ENCODE measurements at places on chromosomes 13 and 19.

DNA sequence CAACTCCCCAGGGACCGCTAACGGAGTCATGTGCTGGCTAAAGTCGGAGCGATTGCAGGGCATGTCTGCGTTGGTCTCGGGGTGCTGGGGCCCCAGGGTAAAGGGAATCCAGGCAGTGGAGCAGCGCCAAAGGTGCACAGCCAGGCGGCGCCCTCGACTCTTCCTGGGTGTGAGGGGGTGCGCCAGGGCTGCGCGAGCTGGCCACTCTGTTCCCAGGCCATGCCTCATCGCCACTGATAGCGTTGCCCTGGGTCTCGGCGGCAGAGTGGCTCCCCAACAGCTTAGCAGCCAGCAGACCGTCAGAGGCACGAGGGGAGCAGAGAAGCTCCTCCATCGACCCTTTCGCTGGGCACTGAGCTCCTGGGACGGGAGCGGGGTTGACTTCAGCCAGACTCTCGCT lies 152.7 kb downstream of the B3GLCT start:
- DNase-seq, result no peak

GRCh38 chr13:44112700-44113329 lies 233.1 kb downstream of the LACC1 start:
- DNase-seq, result no peak

DNA sequence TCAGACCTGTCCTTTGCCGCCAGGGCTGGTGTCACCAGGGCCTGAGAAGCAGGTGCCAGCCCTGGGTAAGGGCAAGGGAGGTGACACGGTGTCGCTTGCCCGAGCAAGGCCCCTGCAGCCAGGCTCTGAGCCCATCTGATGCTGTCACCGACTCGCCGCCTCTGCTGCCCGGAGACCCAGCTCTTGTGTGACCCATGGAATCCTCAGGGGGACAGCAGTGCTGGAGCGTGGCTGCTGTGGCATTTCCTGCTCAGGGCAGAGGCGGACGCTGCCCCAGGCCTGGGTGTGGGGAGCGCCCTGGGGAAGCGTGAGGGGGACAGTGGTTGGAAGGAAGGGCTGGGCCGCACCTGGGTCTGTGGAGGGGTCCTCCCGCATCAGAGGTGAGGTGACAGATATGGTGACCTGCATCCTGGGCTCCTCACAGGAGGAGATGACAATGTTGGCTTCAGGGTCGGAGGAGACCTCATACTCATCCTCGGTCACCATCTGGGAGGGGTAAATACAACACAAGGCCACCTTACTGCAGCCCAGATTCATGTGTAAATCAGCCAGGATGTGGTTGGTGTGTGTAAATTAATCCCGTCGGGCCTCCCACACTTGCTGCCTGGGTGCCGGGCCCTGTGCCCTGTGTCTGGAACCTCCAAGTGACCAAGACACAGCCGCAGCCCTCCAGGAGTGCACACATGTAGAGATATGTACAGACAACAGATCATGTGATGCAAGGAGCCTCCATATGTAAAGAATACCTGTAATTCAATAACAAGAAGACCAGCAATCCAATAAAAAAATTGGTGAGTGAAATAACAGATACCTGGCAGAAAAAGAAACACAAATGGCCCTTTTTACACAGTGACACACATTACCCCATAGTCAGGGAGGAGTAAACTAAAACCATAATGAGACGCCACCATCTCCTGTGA lies 27.6 kb upstream of the MATK start:
- DNase-seq, result no peak

GRCh38 chr19:47696635-47697034 lies 16.6 kb upstream of the EHD2 start:
- no peak for DNase-seq

DNA sequence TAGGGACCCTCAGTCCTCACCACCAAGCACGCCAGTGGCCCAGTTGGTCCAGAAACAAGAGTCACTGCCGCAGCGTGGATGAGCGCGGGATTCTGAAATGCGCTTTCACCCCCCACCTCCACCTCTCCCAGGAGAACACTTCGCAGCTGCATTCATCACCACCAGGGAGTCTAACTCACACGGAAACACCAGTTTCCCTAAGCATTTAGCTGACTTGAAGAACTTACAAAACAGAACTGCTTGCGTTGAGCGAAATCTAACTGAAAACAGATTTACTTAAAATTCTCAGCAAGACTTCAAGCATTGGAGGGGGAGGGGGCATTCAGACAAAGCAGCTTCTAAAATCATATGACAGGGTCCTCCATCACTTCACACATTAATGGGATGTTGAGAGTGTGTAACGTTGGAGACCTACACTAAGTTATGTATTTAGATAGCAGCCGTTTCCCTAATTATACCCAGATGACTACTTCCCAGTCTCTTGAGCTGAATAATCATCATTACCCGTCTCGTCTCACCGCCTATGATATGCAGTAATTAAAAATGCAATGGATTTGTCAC lies 258.2 kb upstream of the IRS2 start:
- DNase-seq, result no peak

DNA sequence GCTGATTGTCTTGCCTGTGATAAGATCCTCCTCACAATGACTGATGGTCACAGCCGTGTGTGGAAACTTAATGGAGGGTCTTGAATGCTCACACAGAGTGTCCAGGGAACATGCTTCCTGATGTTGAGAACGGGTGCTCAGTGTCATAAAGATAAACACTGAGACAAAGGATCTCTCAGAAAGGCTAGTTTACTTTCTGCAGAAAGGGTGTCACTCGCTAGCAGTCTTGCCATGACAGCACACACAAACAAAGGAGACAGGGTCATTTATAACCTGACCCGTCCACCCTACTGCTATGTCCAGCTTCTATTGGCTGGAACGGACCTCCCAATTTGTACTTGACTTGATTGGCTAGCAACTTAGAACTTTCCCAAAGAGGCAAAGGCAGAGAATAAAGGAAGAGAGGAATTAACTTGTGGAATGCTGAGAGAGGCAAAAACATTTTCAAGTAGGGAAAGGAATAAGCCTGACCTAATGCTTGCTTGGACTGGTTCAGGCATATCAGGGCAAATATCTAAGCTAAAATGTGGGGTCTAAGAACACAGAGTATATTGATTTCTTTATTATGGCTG lies 39.0 kb upstream of the PSG9 start:
- no peak for DNase-seq

DNA sequence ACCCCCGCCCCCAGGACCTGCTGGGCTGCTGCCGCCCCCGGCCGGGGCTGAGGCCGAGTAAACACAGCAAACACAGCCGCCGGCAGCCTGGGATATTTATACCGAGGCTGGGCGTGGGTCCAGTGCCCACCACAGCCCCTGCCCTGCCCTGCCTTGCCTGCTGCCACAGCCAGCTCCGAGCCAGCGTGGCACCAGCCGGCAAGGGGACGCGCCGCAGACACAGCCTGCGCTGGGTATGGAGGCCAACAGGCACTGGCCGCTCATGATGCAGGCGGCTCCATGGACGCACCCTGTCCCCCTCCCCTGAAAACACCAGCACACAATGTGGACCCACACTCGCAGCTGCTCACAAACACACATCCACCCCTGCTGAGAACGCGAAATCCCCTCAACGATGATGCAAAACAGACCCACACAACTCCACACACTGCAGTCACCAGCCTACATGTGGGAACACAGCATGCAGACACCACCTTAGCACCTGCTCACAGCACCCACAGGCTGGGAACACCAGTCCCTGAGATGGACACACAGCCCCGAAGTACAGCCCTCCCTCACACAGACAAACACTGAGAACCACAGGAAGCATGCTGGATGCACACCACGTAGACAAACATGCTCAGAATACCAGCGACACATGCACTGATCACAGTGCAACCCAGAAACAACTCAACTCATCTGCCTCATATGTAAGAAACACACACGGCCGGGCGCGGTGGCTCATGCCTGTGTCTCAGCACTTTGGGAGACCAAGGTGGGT lies 16.2 kb downstream of the CCDC97 start:
- DNase-seq, result no peak

DNA sequence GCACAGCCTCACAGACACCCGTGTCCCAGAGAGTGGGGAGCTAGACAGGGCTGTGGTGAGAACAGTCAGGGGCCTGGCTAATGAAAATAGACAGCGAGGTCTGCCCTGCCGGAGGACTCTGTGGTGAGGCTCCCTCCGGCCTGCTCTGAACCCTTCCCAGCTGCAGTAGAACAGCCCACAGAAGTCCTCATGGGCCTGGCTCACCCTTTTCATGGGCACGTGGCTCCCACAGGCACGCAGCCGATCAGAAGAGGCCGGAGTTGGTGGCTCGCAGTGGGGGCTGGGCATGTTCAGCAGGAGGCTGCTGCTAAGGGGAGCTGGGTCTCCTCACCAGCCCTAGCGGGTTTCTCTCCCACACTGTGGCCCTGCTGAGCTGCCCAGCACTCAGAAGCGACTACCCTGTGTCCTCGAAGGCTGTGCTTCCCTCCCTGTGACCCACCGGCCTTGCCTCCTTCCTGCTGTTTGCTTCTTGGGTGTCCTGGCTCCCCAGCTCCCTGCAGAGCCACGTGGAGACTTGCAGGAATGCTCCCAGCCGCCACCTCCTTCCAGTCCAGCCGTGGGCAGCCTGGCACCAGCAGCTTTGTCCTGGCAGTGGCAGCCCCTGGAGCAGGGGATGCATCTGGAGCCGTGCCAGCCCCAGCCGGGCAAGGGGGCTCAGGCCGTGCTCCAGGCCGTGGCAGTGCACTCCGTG lies 138.7 kb downstream of the KDM4B start:
- no peak for DNase-seq

- no peak for DNase-seq
These were observed 75.2 kb downstream of the RXFP2 start for GRCh38 chr13:31814536-31814935.

- DNase-seq, result no peak
These were observed 21.3 kb downstream of the RNF6 start for GRCh38 chr13:26200811-26201210.

DNA sequence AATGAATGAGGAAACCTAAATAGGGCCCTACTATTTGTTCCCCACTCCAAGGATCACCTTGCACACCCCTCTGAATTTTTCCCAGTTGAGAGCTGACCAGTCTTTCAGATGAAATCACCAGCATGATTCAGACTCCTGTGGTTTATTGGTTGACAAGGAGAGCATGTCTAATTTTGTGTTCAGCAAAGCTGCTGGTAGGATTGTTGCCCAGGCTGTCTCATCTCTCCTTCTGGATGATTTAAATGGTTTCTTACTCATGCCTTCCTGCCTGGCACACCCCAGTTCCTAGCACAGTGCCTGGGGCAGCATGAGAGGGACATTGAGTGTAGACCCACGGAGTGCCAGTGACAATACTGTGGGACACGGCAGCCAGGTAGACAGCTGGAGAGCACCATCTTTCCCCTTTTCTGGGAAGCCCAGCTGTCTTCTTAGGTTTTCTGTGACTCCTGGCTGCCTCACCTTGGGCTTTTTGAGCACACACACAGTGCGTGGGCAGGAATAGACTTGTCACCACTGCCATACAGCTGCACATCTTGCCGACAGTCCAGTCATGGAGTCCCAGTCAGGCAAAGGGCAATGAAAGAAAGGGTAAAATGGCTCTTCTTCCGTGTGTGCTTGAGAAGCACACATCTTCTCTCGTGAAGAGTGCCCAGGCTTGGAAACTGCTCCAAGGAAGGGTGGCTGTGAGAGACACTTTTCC lies 12.3 kb downstream of the FGF9 start:
- no peak for DNase-seq

GRCh38 chr13:46575818-46576221 lies 22.9 kb downstream of the LRCH1 start:
- no peak for DNase-seq

DNA sequence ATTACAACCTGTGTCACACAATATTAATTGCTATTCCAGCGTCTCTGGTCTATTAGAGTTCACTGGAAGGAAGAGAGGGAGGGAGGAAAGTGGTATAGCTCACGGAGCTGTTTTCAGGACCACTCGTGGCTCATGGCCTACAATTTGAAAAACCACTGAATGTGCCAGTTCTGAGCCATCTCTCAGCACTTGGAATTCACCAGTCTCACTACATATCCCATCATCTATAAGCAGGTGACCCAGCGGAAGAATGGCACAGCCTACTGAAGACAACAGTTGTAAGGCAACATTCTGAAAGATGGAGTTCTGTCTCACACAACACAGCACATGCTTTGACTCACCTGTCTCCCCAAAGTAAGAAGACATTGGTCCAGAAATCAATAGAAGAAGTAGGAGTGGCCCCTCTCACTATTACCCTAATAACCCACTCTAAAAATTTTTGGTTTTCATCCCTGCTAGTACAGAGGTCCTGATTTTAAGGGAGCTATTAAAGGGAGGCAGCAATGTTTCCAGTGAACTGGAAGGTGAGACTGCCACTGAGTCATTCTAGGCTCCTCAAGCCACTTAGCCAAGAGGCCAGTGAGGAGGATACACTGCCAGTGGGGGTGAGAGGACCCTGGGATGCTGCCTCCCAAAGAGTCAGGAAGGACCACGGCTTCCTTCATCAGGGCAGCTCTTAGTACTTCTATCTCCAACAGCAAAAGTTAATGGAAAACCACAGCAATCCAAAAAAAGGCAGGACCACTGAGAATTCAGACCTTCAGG lies 50.0 kb upstream of the DOCK9 start:
- DNase-seq, result no peak

DNA sequence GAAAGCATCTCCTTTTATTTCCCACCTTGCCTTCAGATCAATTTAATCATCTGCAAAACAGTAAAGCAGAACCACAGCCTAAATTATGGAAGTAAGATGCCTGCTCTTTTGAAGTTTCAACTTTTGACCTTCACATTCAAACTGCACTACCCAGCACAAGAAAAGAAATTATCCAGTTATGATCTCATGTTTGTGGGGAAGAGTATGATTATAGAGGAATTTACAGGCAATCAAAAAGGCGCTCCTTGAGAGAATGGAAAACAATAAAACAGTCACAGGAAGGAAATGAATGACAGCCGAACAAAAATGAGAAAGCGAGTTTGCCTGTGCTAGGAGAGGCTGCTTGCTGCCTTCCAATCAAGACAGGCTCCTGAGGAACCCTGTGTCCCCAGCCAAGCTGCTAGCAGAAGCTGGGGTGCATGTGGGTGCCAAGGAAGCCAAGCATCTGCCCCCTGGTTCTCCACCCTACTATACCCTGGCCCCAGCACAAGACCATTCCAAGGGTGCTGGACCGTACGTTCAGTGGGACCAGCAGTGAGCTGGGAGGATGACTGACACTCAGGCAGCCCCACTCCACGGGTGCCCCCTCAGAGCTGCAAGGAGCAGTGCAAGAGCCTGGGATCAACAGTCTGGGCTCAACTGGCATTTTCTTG lies 47.8 kb downstream of the PEPD start:
- no peak for DNase-seq

DNA sequence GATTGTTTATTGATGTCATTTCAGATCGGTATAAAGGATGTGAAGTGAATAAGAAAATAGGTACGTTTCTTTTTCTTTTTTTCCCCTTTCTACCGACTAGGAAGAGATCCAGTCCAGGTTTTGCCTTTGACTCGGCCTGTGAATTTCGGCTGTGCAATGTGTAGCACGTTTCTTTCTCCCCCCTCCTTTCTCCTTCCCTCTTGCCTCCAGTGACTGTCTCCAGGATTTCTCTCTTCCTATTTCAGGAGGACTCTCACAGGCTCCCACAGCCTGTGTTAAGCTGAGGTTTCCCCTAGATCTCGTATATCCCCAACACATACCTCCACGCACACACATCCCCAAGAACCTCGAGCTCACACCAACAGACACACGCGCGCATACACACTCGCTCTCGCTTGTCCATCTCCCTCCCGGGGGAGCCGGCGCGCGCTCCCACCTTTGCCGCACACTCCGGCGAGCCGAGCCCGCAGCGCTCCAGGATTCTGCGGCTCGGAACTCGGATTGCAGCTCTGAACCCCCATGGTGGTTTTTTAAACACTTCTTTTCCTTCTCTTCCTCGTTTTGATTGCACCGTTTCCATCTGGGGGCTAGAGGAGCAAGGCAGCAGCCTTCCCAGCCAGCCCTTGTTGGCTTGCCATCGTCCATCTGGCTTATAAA lies at the start of gene GPC6:
GPC6 (plus strand) TSS at position 185 of the 657 bp plus-strand sequence.
- DNase-seq, result no peak

GRCh38 chr19:1619094-1619439 lies 13.8 kb upstream of the UQCR11 start:
- DNase-seq, result no peak
